Stimulated activated CD8-positive, alpha-beta memory T cell treated with anti-CD3 and anti-CD28 coated beads, Interleukin-7, amount 100 ng/mL, for 1 hour (primary cell): ENCODE measurements at places on chromosomes 16 and 17.

DNA sequence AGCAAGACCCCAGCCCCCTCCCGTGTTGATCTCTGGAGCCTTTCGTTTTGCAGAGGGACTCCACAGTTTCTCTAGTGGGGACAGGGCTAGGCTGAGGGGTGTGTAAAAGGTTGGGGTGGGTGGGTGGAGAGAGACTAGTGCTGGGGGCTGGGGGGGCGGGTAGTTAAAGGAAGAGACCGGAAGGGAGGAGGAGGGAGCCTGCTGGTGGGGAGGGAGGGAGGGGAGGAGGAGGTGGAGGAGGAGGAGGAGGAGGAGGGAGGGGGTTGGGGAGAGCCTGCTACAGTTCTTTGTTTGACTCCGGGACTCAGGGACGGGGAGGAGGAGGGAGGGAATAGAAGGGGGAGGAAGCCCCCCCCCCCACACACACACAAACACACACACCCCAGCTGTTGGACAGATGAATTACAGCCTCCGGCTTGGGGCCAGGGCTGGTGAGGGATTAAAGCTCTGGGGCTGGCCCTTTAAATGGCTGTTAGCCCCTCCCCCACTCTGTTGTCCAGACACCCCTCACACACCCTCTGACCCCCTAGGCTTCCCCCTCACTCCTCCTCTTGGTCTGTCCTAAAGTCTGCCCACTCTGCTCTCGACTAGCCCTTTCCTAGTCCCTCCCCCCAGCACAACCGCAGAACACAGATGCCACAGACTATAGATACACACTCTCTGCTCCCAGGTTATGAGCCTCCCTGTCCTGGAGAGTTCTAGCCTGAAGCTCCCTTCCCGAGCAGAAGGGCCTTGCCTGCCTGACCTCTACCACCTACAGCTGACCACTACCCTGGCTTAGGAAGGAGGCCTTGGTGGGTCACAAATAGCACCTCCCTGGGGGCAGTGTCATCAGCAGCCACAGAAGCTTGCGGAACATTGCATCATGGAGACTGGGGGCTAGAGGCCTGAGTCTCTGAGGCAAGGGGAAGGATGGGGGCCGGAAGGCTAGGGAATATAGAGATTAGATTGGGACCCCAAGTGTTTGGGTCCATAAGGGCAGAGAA lies 4.4 kb downstream of the KDM6B start:
- DNase-seq, result no peak

DNA sequence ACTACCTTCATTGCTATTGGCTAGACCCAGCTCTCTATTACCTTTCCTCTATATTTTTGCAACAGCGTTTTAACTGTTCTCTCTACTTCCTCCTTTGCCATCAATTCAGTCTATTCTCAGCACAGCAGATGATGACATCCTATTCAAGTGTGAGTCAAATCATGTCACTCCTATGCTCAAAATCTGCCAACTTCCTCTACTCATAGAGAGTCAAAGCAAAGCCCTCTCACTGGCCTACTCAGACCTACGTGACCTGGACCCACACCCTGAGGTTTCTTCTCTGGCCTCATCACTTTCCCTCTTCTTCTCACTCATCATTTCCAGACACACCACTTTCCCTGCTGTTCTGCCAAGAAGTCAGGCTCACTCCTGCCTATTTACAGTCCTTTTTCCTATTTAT lies 289.0 kb upstream of the AXIN2 start:
- DNase-seq, result no peak

GRCh38 chr16:12796498-12796897 lies 7.2 kb downstream of the CPPED1 start:
- no peak for DNase-seq

GRCh38 chr17:28573040-28573380 lies 1.7 kb upstream of the PIGS start:
- DNase-seq, result no peak

GRCh38 chr16:82031116-82032084 lies 3.7 kb upstream of the HSD17B2 start:
- DNase-seq, result no peak

- DNase-seq, result no peak
These were observed 17.6 kb downstream of the ABCC1 start for GRCh38 chr16:15966836-15967546.

- DNase-seq, result no peak
These were observed 30.3 kb downstream of the MPRIP start for GRCh38 chr17:17072546-17072945.

GRCh38 chr16:31179219-31179746 lies 656 bp upstream of the FUS start:
- DNase-seq, result no peak

GRCh38 chr17:68973098-68973846 lies 18.1 kb upstream of the ABCA8 start:
- DNase-seq, result no peak

GRCh38 chr16:14309906-14310305 lies 238.8 kb downstream of the MRTFB start:
- no peak for DNase-seq

DNA sequence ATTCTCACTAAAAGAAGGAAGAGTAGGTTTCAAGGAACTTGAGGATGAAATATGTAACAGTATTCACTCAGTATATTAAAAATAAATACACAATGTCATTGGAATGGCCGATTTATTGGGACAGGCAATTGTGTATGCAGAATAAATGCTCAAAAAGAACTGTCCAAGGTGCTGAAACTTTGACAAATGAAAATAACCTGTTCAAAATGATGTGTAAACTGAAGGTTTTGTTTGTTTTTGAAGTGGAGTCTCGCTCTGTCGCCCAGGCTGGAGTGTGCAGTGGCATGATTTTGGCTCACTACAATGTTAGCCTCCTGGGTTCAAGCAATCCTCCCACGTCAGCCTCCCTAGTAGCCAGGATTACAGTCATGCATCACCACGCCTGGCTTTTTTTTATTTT lies 318.7 kb upstream of the RBFOX1 start:
- DNase-seq, result no peak

DNA sequence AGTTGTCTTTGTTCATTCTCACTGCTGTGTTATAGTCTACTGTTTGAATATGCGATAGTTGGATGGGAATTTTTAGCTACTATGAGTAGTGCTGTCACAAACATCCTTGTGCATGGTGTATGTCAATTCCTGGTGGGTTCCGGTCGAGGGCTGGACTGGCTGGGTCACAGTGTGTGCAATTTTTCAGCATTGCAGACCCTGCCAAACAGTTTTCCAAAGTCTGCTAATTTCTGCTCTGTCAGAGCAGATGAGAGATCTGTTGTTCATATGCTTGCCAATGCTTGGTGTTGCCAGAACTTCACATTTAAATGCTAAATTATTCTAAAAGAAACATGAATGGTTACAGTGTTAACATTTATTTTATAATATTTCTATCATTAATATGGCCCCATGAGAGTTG lies 3.6 kb upstream of the C16orf96 start:
- no peak for DNase-seq

DNA sequence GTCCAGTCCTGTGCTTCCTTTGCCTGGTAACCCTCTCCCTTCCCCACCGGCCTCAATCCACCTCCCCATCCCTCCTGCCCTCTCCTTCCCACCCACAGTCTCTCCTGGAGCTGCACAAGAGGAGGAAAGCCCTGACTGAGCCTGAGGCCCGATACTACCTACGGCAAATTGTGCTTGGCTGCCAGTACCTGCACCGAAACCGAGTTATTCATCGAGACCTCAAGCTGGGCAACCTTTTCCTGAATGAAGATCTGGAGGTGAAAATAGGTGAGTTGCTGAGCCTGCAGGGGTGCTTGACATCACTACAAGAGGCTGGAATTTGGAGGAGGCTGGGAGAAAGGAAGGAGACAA lies 1.3 kb downstream of the PLK1 start:
- no peak for DNase-seq

- DNase-seq, result no peak
These were observed 76.1 kb upstream of the CORO6 start for GRCh38 chr17:29698837-29699236.

DNA sequence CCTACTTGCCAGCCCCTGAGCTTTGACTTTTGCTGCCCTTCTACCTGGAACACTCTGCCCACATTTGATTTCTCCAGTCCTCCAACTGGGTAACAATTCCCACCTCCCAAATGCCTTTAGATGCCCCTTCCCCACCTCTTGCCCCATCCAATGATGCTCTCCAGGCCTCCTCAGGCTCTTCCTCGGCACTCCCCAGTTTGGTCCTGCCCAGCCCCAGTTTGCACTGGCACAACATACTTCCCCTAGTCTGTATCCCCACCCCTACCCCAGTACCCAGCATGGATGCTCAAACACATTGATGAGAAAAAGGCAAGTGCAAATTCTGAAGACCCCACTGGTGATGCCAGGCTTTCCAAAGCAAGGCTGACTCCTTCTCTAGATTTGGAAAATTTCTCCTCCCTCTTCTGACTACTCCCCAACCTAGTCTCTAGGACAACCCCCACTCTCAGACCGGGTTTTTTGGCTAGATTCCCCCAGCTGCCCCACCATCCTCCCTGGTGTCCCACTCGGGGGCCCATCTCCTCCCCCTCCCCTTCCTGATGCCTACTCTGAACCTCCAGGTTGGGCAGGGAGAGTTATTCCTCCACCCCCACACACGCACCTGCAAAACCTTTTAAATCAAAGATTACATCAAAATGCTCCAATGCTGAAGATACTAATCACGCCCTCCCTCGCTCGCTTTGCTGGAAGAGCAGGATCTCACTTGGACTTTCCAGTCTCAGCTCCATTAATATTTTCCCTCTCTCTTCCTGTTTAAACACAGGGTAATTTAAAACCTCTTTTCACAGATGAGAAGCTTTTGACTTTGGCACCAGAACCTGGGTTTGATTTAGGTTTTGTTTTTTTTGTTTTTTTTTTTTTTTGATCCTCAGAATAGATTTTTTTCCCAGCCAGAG lies 94.9 kb downstream of the TMEM132E start:
- DNase-seq, result no peak

DNA sequence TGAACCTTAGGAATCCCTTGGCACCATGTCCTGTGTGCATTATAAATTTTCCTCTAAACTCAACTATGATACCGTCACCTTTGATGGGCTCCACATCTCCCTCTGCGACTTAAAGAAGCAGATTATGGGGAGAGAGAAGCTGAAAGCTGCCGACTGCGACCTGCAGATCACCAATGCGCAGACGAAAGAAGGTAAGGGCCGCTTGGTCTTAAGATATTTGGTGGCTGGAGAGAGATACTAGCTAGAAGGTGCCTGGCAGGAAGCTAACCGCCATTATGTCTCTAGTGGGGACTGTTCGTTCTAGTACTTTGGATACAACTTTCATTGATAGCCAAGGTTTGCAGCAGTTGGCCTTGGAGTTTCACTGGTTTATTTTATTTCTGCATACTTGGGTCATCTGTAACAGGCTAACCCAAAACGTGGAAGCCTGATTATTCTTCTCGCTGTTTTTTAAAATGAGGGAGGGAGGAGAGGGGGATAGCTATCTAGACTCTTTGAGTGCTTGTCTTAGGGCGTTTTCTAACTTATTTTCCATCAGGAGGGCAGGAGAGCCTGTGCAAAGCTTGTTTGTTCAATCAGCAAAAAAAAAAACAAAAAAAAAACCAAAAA lies 1.3 kb downstream of the RBBP6 start:
- DNase-seq, result no peak

GRCh38 chr17:44269535-44270240 lies 1.8 kb upstream of the SLC4A1 start:
- no peak for DNase-seq

- no peak for DNase-seq
These were observed 32.2 kb downstream of the HSD17B2 start for GRCh38 chr16:82067042-82067803.

GRCh38 chr16:8619671-8620370 lies 1.7 kb upstream of the METTL22 start:
- DNase-seq, result no peak

- no peak for DNase-seq
These were observed 16.9 kb downstream of the MYO1D start for GRCh38 chr17:32859857-32860525.

GRCh38 chr16:8585857-8586256 lies 4.5 kb downstream of the TMEM114 start:
- no peak for DNase-seq

- no peak for DNase-seq
These were observed 2.0 kb downstream of the SLC13A5 start for GRCh38 chr17:6711081-6711674.

GRCh38 chr16:27289669-27290068 lies 21.1 kb upstream of the NSMCE1 start:
- DNase-seq, result no peak

DNA sequence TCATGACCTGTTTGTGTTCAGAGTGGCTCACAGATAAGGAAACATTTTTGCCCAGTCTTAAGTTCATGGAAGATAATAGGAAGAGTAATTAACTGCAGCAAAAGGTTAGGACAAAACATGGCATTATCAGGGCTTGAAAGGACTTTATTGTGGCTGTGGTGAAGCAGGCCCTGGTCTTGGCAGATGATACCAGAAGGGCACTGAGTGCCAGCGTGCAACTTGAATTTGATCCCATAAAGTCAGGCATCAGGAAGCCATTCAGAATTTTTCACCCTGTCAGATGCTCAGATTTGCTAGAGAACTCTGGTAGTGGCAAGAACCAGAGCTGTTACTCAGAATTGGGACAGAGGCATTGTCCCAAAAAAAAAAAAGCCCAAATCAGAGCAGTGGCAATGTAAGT lies 11.2 kb upstream of the COG7 start:
- no peak for DNase-seq

DNA sequence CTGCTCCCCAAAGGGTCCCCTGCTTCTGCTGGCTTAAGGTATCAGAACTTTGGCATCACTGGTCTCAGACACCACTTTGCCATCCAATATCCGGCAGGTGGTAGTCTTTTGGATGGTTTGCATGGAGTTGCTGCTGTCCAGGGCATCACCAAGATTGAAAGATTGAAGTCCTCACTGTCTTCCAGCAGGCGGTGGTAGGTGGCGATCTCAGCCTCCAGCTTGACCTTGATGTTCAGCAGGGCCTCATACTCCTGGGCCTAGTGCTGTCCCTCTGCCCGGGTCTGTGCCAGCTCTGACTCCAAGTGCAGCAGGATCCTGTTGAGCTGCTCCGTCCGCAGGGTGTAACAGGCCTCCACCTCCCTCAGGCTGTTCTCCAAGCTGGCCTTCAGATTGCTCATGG lies 43.0 kb upstream of the TMEM97 start:
- no peak for DNase-seq

DNA sequence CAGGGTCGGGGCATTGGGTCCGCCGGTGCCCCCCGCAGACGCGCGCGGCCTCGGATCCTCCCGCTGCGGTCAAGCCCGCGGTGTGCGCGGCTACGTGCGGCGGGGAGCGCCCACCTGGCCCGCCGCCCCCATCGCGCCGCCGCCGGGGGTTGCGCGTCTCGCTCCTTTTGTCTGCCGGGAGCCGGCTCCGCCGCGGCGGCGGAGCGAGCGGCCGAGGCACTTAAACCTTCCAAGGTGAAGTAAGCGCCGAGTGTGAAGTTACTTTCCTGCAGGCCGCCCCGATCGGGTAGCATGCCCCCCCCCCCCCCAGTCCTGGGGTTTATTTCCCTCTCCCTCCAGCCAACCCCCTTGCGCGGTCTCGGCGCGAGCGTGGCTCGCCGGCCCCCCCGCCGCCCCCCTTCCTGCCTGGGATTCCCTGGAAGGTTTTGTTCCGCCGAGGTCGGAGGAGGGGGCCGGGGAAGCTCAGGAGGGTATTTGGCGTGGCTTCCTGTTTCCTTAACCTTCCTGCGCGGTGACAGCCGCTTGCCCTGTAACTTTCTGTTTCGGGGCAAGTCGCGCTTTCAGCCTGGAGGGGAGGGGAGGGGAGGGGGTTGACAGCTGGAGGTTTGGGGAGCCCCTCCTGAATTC lies 56.6 kb upstream of the GSE1 start:
- DNase-seq, result no peak
